ENCODE measurements at places on chromosomes 11 and 22.

GRCh38 chr11:70885281-70886231, 366.8 kb downstream of the SHANK2 start:
- DNase-seq = no peak

GRCh38 chr22:25109878-25110595, 89.6 kb upstream of the CRYBB3 start:
- DNase-seq = no peak

DNA sequence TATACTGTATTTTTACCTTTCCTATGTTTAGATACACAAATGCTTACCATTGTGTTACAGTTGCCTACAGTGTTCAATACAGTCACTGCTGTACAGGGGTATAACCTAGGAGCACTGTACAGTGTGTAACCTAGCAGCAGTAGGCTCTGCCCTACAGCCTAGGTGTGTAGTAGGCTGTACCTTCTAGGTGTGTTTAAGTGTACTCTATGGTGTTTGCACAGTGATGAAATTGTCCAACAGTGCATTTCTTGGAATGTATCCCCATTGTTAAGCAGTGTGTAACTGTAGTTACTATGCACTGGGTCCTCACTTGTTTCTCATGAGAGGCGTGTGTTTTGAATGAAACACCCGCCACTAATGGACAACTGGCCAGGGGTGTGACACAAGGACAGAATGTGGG, 269.0 kb downstream of the OPCML start:
- DNase-seq = no peak

GRCh38 chr22:41273128-41273527, 12.9 kb downstream of the RANGAP1 start:
- no peak for DNase-seq

GRCh38 chr11:17414317-17414737, 25.9 kb upstream of the KCNJ11 start:
- DNase-seq = no peak

GRCh38 chr11:116576526-116576925, 196.3 kb downstream of the BUD13 start:
- no peak for DNase-seq

DNA sequence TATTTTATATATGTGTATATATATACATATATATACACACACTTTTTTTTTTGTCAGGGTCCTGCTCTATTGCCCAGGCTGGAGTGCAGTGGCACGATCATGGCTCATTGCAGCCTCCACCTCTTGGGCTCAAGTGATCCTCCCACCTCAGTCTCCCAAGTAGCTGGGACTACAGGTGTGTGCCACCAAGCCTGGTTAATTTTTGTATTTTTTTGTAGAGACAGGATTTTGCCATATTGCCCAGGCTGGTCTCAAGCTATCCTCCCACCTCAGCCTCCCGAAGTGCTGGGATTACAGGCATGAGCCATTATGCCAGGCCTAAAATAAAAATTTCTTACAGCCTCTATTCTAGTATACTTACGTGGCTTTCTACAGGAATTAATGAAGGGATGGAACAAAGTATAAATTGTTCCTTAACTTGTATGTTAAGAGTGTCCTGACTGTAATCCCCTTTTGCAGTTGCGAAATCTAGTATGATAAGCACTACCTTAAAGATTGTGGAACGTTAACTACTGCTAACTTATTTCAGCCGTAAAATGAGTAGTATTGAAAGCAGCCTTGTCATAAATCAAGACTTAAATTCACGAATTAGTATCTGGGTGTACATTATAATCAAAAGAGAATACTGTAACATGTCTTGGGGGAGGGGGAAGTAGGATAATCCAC, 2.1 kb downstream of the TRAF6 start:
- DNase-seq = no peak

GRCh38 chr22:48250286-48250895, 1487.9 kb downstream of the TBC1D22A start:
- no peak for DNase-seq

DNA sequence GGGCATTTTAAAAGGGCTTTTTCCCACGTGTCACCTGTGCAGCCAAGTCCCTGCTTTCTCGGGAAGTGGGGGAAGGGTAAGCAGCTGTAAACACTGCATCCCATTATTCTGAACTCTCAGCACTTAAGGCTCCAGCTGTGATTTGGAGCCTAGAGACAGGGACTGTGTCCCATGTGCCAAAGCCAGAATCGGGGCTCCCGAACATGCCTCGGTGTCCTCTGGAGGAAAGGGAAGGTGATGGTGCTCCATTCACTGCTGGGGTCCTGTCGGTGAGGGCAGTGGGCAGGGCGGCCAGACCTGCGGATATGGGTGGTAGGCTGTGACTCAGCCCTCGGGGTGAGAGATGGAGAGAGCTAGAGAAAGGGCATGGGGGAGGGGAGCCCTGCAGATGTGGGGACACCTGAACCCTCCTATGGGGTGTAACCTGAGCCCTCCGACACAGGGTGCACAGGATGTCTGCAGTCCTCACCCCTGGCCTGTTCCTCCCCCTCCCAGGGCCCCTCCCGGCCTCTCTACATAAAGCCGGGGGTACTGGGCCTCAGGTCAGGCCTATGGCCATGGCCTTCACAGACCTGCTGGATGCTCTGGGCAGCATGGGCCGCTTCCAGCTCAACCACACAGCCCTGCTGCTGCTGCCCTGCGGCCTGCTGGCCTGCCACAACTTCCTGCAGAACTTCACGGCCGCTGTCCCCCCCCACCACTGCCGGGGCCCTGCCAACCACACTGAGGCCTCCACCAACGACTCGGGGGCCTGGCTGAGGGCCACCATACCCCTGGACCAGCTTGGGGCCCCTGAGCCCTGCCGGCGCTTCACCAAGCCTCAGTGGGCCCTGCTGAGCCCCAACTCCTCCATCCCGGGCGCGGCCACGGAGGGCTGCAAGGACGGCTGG, 31.8 kb downstream of the CAPN1 start:
- DNase-seq = no peak

- DNase-seq = no peak
These were observed 75.1 kb upstream of the TSPAN18 start for GRCh38 chr11:44651535-44652155.

GRCh38 chr11:119089319-119089718, 4.6 kb downstream of the HMBS start:
- DNase-seq = no peak

- DNase-seq = peak; percentile 34
These were observed 9.8 kb downstream of the RAB30 start for GRCh38 chr11:83061883-83062282.

DNA sequence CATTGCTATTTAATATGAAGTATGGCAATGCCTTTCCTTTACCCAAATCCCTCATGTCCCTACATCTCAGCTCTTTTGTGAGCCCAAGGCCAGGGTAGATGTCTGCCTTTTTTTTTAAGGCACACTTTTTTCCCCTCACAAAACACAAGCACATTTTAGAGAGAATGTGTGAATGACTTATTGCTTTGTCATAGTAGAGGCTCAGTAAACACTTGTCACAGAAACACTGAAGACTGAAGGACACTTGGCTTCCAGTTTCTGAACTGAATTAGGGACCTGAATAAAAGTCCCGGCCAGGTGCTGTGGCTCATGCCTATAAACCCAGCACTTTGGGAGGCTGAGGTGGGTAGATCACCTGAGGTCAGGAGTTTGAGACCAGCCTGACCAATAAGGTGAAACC, 2.9 kb upstream of the SCGB2A2 start:
- DNase-seq = no peak

GRCh38 chr22:17199003-17199731, 20.1 kb downstream of the ADA2 start:
- DNase-seq = no peak

GRCh38 chr11:123373754-123374621, 56.1 kb upstream of the GRAMD1B start:
- no peak for DNase-seq

DNA sequence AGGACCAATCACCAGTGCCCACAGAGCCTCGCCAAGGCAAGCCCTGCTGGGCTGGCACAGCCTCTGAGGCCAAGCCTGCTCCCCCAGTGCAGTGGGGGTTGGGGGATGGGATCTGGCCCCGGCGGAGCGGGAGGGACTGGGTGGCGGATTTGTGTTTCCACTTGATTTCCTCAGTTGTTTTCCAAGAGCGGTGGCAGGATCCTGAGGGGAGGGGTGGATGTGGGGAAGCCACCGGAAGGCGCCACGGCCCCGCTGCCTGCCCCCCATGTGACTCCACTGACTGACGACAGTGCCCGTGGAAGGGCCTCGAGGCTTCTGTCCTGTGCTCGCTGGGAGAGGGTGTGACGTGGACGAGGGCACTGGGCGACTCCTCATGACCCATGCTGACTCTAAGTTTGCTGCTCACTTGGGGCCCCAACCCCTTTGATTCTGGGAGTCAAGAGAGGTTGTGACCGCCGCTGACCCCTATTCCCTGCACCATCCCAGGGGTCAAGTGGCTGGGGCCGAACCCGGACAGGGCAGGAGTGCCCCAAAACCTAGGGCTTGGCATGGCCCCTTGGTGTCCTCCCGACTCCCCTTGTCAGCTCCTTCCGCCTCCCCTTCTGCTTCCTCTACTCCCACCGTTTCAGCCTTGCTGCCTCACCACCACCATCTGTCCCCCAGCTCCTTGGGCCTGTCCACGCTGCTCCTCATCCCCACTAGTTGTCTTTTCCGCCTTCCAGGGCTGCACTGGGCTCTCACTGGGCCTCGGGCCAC, 23.5 kb upstream of the PICK1 start:
- DNase-seq = no peak

- no peak for DNase-seq
These were observed 259.2 kb upstream of the ANO3 start for GRCh38 chr11:26072614-26073153.

DNA sequence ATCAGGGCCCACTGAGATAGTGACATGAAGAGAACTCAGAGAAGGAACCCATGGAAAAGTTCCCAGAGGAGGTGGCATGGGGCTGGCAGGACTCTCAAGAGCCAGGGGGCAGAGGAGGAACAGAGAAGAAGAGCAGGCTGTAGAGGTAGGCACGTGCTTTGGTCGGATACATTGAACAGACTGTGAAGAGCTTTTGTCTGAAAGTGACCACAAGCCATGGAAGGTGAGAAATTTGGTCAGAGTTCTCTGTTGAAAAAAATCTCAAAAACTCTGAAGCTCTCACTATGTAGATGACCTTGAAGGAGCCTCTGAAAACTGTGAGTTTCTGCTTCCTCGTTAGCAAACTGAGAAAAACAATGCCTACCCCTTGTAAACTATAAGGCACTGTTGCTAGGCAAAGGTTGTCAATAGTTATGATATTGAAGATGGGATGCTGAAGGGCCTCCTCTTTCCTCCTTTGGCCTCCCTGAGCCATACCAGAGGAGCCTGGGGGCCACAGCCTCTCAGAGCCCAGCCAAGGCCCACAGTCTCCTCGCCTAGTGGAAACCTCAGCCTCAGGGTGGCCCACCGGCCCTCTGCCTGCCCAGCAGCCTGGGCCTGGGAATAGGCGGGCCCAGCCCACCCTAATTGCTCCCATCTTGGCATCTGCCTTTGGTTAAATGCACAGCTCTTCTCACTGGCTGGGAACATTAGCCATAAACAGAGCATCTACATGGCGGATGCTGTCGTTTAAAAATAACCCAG, 415.7 kb downstream of the SOX6 start:
- DNase-seq = no peak

DNA sequence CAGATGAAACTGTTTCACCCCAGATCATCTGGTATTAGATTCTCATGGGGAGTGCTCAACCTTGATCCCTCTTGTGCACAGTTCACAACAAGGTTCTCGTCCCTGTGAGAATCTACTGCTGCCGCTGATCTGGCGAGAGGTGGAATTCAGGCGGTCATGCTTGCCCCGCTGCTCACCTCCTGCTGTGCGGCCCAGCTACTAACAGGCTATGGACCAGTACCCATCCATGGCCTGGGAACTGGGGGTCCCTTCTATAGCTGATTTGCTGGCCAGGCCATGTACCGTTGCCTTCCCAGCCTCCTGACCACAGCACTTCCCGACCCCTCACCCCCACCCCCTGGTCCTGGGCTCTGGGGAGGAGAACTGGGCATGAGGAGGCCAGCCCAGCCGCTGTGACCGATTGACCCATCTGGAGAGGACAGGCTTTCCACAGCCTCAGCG, 2.6 kb downstream of the PHLDA2 start:
- no peak for DNase-seq

GRCh38 chr11:11993839-11994238, 14.6 kb downstream of the DKK3 start:
- no peak for DNase-seq

DNA sequence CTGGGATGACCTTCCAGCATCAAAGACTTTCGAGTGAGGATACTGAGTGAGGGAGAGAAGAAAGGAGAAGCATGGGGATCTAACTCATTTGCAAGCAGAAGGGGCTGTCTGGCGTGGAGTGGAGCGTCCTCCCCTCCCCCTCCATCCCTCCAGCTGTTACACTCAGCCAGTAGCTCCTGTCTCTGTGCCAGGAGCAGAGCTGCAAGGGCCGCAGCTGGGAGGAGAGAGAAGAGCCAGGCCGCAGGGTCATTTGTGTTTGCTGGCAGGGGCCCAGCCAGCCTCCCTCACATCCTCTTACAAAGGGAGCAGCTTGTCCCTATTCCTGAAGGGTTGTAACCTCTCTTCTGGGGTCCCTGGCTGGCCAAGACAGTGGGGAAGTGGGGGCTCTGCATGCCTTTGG, 57.9 kb downstream of the NECTIN1 start:
- no peak for DNase-seq

DNA sequence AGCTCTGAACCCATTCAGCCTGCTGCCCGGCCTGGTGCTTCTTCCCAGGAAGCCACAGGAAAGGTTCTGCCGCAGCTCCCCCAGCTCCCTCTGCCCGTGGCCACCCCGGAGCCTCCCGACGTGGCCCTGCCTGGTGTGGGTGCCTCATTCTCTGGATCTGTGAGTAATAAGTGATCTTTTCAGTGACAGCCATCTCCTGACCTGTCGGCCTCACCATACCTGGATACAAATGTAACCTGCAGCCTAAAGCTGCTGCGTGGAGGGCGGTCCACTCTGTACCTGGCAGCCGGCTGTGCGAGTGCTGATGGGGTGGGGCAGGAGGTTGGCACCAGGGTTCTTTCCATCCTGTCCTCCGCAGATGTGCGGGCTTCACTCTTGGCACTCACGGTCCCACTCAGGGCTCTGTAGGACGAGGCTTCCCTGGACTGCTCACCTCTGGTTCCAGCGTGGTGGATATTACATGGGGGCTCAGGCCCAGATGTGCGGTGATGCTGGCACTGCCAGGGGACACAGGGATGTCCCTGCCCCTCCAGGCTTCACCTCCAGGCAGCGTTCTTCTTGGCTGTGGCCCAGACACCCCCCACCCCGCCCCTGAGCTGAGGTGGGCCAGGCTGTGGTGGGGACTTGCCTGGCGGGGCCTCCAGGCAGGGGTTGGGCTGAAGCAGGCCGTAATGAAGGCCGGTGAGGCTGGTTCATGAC, 748.5 kb downstream of the BRD1 start:
- DNase-seq = no peak

Measured in GM12892 (cell line).